ENCODE measurements at places on chromosomes 7 and 10.

- peak; percentile 23 for DNase-seq
Measured at GRCh38 chr7:55517191-55517633, 55.1 kb downstream of the VOPP1 start.

DNA sequence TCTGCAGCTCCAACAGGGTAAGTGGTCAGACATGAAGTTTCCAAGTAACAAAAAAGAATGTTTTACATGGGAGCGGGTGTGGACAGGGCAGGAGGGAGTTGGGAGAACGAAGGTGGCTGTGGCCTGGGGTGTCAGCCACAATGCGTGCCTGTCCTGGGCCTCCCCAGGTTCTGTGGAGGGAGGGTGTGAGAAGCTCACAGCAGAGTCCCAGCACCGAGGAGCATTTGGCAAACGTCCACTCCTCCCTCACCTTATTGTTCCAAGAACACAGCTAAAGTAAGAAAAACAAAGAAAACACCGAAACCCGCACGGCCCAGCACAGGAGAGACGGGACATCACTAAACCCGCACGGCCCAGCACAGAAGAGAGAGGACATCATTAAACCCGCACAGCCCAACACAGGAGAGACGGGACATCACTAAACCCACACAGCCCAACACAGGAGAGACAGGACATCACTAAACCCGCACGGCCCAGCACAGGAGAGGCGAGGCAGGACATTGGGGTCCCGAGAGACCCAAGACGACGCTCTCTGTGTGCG is 226.4 kb downstream of the MAD1L1 start:
- no peak for DNase-seq

DNA sequence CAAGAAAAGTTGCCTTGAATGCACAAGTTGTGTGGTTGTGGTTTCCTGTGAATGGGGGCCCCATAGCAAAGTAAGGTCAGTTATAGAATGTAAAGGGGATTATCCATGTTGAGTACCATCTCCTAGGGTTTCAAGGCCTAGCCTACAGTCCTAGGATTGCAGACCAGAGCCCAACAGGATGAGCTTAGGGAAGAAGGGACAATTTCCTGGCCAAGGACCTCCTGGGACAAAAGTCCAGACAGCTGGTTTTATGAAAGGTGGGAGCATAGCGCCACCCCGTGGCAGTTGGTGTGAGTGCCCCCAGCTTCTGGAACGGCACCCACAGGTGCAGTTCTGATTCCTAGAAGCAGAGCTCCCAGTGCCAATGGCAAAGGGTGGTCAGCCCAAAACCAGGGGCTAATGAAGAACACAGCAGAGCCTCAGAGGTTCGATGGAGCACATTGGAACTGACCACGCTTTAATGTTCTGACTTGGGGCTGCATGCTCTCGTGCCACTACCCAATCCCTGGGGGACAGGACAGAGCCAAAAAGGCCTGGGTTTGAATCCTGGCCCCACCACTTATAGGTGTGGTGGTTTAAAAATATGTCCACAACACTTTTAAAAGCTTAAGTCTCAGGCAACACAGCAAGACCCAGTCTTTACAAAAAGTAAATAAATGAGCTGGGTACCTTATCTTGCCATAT is 25.8 kb upstream of the TMEM120A start:
- peak; percentile 48 for DNase-seq

GRCh38 chr10:132762267-132762666 is 23.7 kb downstream of the NKX6-2 start:
- DNase-seq: no peak

DNA sequence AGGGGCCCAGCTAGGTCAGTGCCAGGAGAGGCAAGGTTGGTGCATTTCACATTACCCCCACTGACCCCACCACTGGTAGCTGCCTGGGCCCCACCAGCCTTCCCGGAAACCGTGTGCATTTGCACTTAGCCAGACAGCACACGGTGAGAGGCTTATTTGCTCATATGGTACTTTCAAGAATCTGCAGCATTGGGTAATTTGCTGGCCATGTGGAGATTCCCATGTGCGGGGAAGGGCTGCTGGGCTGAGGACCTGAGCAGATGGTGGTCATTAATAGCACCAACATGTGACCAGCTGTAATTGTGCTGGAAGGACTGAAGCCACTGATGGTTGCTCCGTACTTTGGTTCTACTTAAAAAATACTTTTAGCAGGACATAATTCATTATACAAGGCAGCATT is 323.8 kb downstream of the DPP6 start:
- no peak for DNase-seq

DNA sequence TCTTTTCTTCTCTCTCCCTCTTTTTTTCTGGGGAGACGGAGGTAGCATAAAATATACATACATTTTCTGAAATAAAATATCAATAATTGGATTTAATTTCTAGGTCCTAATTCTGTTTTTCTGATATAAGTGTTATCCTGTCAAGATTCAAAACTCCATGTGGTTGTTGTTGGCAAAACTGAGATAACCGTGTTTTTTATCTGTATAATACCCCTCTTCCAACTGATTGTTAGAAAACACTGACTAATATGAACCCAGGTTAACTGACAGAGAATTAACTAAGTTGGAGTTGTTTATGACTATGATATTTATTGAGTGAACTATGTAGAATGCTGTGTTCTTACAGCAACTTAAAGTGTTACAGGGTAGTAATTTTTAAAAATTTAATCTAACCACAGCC is 236.5 kb upstream of the KAT6B start:
- no peak for DNase-seq

- DNase-seq: no peak
Measured at GRCh38 chr7:117809958-117810357, 63.3 kb downstream of the CTTNBP2 start.

- no peak for DNase-seq
Measured at GRCh38 chr10:3972460-3973301, 187.7 kb upstream of the KLF6 start.

GRCh38 chr7:39924122-39924521 is 25.9 kb upstream of the CDK13 start:
- DNase-seq: no peak

DNA sequence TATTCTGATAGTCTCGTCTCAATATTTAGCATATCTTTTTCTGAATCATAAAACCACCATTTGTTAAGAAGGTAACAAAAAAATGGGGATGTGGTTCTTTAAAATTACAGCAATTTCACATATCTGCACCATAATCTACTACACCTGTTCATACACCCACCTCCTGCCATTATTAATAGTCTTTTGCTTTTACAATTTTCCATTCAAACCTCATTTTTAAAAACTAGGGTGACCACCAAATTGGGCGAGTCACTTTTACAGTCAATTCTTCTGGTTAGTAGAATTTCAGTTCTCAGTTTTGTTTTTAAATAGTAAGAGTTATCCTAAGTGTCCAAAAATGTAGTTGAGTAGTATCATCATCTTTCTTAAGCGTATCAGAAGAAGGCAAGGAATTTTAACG is 48.4 kb upstream of the GSAP start:
- no peak for DNase-seq

Measured in activated T-helper 1 cell treated with anti-CD3 and anti-CD28 coated beads, Interleukin-2, amount 50 U/mL, for 16 hours (primary cell).